SJSA1 (cell line): ENCODE measurements at places on chromosomes 16 and 17. TPM values are rescaled to one million over a fixed set of nuclear protein-coding genes. Genes with fewer than 3 reads are reported as not detected.

Gene TPSD1
- total RNA-seq = not detected in 2 replicates

DNA sequence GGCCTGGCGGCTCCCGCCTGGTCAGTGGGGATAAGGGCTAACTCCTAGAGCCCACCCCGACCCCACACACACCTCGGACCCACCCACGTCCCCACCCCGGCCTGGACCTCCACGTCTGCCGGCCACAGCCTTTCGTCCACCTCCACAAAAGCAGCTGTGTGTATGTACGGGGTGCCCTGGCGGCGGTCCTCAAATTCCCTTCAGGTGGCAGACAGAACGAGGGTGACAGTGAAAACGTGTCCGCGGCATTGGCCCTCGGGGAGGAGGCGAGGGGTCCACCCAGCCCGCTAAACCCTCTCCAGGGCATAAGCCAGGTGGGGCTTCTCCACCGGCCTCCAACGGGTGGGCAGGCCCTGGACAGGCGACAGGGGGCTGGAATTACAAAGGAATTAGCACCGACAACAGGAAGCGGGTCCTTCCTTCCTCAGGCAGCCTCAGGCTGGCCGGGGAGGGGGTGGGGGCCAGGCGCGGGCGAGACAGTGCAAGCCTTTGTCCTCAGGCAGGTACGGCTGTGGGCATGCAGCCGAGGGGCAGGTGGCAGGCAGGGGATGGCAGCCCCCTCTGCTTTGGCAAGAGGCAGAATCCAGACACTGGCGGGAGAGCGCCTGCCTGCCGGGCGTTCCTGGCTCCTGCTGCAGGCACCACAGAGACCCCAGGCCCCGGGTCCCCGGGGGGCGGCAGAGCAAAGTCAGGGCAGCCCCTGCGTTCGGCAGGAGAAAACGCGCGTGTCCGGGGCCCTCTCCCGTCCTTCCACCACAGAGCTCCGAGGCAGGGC is 12.3 kb upstream of the PITPNA start:
- DNase-seq = no peak

- DNase-seq = no peak
These were observed 161.3 kb downstream of the RPTOR start for GRCh38 chr17:80705988-80706387.

- DNase-seq = no peak
These were observed 35.6 kb downstream of the PRKCA start for GRCh38 chr17:66337866-66338485.
